Activated T-cell treated with anti-CD3 and anti-CD28 coated beads, Interleukin-2, amount 50 U/mL, for 4 hours (primary cell): ENCODE measurements at places on chromosomes 3 and 15.

GRCh38 chr3:120684896-120685295 is 2.9 kb upstream of the HGD start:
- DNase-seq, result no peak

DNA sequence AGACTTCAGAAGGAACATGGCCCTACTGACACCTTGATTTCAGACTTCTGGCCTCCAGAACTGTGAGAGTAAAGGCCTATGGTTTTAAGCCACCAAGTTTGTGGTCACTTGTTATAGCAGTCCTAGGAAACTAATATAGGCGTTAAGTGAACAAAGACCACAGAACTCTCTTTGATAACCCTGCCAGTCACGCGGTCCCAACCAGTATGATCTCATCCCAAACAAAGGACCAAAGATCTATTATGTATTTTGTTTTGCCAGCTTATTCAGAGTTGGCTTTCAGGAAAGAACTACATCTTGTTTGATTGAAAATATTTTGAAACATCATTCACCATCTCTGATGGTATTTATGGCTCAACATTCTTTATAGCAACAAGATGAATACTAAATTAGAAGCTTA is 294.4 kb upstream of the SLCO3A1 start:
- DNase-seq, result no peak

DNA sequence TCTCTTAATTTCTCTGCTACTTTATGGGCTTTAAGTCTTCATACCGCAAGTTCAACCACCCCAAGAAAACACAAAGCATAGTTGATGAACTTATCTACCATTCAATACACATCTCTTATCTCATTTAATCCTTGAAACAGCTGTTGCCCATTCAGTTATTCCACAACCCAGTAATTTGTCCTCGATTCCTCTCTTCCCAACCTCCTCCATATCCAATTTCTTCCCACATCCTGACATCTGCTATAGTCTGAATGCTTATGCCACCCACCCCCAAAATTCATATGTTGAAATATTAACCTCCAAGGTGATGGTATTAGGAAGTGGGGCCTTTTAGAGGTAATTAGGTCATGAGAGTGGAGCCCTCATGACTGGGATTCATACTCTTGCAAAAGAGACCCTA is 345.4 kb downstream of the ERC2 start:
- no peak for DNase-seq

DNA sequence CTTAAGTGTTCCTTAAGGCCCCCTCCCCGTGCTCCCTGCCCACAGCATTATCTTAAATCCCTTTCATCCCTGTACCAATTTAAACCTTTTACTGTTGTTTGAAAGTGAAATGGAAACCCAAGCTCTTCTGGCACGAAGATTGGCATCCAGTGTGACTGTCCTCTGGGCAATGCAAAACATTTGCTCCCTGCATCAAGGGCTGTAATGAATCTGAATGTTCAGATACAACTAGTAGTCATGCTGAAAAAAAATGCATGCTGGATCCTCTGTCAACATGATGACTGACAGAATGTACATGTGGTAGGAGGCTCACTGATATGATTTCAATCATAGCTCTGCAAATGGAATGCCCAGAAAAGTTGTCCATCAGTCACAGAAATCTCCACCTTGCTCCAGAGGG is 8.1 kb upstream of the CDIN1 start:
- DNase-seq, result no peak

DNA sequence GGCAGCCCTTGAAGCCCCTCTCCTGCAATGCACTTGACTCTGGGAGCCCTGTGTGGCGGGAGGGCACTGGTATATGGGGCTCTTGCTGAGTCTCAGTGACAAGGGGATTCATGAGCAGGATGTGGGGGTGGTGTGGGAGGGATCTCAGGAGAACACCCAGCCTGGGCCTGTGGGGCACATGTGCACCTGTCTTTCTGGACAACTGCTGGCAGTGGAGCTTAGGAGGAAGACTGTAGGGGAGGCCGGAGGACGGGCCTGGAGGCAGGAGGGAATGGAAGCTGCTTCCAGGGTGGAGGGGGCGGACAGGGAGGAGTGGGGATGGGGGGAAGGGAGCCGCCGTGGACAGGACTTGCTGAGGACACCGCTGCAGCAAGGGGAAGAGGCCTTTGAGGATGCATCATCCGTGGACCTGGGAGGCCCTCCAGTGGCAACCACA is 10.8 kb upstream of the SNRPA1 start:
- DNase-seq, result no peak

GRCh38 chr3:36365829-36366228 is 14.5 kb upstream of the STAC start:
- no peak for DNase-seq

- no peak for DNase-seq
Measured at GRCh38 chr3:64303401-64303800, 78.1 kb upstream of the PRICKLE2 start.

DNA sequence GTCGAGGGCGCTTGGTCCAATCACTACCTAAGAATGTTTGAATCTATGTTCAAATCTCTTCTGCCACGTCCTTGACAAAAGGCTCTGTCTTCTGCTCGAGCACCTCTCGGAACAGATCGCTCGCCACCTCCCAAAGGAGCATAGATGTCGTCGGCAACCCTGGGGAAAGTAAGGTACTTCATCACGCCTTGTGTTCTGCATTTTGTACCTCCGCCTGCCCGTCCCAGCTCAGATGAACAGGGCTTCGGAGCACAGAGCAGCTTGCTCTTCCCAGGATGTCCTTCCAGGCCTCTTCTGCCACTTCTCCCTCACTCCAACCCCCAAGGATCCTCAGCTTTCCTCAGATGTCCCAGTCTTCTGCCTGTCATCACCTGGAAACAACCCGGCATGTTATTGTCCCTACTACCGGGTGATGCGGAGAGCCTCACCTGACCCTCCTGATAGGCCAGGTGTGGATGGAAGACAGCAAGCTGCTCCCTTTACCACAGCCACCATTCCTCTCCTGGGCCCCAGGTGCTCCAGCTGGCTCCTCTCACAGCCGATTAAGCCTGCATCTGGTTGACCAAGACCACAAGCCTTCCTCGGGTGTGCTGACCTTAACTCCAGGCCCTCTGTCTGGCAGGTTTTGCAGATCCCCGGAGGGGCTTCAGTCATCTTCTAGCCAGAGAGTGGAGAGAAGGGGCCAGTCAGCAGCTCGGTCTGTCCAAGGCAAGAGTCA is 270.5 kb downstream of the FAM43A start:
- no peak for DNase-seq
